ENCODE measurements at places on chromosomes 11 and 22.

DNA sequence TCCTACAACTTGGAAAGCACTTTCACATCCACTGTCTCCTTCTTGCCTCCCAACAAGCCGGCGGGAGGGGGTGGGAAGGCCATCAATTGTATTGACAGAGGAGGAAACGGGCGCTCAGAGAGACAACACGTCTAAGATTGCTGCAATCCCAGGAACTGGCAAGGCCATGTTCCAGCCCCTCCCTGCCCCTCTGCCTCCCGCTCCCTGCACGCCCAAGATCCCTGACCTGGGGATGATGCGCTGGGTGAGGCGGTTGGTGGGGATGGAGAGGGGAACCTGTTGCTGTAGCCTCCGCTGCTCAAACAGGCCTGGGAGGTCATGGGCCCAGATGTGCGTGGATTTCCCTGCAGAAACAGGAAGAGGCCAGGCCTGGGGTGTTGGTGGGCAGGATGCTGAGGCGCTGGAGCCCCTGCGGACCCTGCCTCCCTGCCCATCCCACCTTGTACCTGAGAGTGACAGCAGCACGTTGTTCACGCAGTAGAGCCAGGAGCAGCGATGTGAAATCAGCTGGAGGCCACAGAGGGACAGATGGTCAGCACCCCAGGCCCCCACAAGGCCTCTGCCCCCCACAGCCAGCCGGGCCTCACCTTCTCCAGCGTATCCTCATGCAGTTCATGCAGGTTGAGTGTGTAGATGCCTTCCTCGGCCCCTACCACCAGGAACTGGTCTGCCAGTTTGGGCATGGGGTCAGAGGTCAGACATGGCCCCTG lies 6.8 kb downstream of the MAP4K2 start:
- DNase-seq, result no peak

DNA sequence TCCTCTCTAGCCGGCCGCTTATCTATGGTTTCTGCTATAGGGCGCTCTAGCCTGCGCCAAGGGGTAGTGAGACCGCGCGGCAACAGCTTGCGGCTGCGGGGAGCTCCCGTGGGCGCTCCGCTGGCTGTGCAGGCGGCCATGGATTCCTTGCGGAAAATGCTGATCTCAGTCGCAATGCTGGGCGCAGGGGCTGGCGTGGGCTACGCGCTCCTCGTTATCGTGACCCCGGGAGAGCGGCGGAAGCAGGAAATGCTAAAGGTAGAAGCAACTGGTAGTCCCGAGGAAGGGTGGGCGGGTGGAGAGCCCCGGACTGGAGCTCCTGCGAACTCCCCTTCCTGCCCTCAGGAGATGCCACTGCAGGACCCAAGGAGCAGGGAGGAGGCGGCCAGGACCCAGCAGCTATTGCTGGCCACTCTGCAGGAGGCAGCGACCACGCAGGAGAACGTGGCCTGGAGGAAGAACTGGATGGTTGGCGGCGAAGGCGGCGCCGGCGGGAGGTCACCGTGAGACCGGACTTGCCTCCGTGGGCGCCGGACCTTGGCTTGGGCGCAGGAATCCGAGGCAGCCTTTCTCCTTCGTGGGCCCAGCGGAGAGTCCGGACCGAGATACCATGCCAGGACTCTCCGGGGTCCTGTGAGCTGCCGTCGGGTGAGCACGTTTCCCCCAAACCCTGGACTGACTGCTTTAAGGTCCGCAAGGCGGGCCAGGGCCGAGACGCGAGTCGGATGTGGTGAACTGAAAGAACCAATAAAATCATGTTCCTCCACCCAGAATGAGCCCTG lies at the start of the genes LBHD1 and UQCC3:
TSS of gene LBHD1 (minus strand) at position 660 of the 782 bp plus-strand sequence. CDS start 2,236 bp downstream, outside the sequence.
TSS of gene UQCC3 (plus strand) at position 66 of the 782 bp plus-strand sequence. CDS start at position 139, 73 bp downstream.
- DNase-seq, result peak; percentile 56

GRCh38 chr11:46306296-46306853 lies 28.9 kb downstream of the CREB3L1 start:
- no peak for DNase-seq

GRCh38 chr11:57438345-57439285 lies 11.7 kb upstream of the SLC43A3 start:
- no peak for DNase-seq

- peak; percentile 22 for DNase-seq
These were observed at the start of gene AASDHPPT for GRCh38 chr11:106077609-106078455. Gene AASDHPPT (plus strand): TSS chr11:106077662. CDS start chr11:106077711, 49 bp downstream.

DNA sequence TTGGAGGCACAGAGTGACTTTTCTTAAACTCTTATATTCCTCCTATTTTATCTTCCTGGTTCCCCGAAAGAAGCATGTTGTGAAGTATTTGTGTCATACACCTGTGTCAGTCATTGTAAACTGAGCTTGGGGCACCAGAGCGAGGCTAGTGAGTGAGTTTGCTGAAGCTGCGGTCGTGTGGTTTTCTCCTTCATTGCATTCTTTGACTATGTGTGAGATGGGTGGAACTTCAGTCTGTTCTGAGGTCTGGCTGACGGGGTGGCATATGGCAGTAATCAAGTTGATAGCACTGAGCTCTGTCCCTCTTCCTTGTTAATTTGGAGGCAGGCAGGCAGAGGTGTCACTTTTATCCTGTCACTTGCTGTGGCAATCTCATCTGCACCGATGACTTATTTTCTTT lies 4.2 kb downstream of the VPS26B start:
- no peak for DNase-seq

DNA sequence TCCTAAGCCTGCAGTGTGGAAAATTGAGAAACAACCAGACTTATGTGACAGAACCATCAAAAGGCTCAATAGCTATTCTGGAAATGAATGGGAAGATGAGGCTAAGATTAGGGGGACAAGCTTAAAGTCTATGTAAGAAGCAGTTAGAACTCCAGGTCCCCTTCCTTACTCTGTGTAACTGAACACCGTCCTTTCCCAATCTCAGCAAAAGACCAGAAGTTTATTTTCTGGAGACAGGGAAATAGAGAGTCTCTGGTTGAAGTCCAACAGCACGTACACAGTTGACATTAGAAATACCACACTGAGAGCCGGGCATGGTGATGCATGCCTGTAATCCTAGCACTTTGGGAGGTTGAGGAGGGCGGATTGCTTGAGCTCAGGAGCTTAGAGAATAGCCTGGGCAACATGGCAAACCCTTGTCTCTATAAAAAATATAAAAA lies 93.9 kb downstream of the CD44 start:
- no peak for DNase-seq

GRCh38 chr11:76721755-76722677 lies 51.5 kb upstream of the LRRC32 start:
- peak; percentile 43 for DNase-seq

All from stimulated activated CD4-positive, alpha-beta T cell treated with anti-CD3 and anti-CD28 coated beads, Interleukin-15, amount 100 ng/mL, for 1 hour (primary cell).